ENCODE measurements at places on chromosomes 2 and 18. TPM values are rescaled to one million over a fixed set of nuclear protein-coding genes. Genes with fewer than 3 reads are reported as not detected.

The CENPA gene
- total RNA-seq, result 26.9 TPM

The GREB1L gene
- not detected for total RNA-seq

The IL36B gene
- not detected for total RNA-seq

The TAF4B gene
- total RNA-seq, result 7.8 TPM

The DYSF gene
- total RNA-seq, result not detected

The TXNDC2 gene
- not detected for total RNA-seq

DNA sequence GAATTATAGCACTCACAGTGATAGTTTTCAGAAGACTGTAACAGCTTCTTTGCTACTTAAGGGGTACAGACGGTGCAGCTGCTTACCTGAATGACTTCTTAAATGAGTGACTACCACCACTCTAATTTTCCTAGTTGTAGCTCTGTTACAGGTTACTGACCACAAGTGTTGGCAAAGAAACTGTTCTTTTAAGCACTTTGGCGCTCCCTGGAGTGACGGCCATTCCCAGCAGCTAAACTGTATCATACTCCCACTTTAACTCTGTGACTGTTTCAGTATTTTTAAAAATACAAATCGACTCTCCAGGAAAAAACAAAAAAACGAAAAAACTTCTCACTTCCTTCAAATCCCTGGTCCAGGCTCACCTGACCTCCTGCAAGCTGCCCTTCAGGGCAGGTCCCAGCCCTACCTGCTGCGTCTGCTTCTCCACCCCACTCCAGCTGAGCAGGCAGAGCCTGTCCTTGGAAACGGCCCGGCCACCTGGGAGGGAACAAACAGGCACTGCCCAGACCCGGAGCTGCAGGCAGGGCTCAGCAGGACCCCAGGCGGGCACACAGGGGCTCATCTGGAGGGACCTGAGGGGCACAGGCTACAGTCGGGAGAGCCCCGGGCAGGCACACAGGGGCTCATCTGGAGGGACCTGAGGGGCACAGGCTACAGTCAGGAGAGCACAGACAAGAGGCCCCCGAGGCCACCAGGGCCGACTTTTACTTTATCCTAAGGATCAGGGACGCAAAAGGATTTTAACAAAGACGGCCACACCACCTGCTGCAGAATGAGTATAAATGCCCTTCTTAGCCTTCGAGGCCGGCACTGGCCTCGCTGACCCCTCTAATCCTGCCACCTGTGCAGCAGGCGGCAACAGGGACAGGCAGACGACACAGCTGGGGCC lies 24.5 kb downstream of the SLC66A2 start:
- no peak for DNase-seq

- no peak for DNase-seq
These were observed 124.5 kb downstream of the PMAIP1 start for GRCh38 chr18:60024345-60024744.

DNA sequence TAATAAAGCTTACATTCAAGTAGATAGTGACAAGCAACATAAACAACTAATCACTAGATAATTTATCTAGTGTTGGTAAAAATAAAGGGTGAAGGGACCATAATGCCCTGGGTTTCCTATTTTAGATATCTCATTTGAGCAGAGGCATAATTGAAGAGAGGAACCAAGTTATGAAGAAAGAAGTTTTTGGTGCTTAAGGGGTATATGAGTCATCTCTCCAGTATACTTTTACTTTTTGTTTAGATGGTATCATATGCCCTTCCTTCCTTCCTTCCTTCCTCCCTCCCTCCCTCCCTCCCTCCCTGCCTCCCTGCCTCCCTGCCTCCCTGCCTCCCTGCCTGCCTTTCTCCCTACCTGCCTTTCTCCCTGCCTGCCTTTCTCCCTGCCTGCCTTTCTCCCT lies 1053.5 kb upstream of the CELF4 start:
- no peak for DNase-seq

GRCh38 chr18:79786786-79787526 lies 10.8 kb upstream of the KCNG2 start:
- DNase-seq, result no peak

GRCh38 chr2:31349160-31349559 lies 65.4 kb downstream of the XDH start:
- no peak for DNase-seq

- DNase-seq, result no peak
These were observed 53.1 kb downstream of the CAB39 start for GRCh38 chr2:230765611-230766300.

- peak; percentile 20 for DNase-seq
These were observed 148.9 kb downstream of the ZEB2 start for GRCh38 chr2:144370937-144371584.

- no peak for DNase-seq
These were observed 62.3 kb upstream of the NYAP2 start for GRCh38 chr2:225337183-225337582.

- DNase-seq, result no peak
These were observed 77.0 kb downstream of the VSNL1 start for GRCh38 chr2:17617516-17617915.

DNA sequence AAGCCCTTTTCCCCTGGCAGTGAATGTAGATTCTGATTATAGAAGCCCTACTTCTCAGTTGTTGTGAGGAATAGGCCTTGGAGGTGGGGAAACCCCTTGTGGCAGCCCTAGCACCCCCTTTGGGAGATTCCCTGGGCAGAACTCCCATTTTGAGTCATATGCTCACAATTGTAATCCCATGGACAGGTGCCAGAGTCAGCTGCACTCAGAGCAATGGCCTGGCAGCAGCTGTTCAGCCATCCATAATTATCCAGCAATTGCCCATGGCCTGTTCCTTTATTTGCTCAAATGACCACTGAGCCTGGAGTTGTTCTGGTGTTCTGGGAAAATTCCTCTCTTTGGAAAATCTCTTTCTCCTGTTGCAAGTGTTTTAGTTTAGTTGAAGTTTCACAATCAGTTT lies 71.7 kb downstream of the PTRHD1 start:
- DNase-seq, result no peak

DNA sequence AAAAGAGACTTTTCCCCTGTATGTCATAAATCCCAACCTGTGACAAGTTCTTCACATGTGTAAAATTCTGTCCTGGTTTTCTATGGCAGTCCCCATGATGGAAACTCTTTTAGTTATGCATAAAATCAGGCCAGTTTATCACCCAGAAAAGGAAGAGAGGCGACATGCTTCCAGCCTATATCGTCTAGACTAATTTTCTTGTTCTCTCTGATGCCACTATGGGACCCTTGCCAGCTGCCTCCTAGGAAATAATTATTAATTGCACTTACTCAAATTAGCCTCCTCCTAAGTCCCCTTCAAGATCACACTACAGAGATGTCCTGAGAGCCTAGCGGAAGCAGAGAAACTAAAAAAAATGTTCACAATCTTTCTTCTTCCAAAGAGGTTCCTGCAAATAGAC lies 722.4 kb downstream of the NRXN1 start:
- no peak for DNase-seq

GRCh38 chr2:42904576-42904876 lies 112.1 kb upstream of the HAAO start:
- no peak for DNase-seq

- DNase-seq, result no peak
These were observed at the start of gene ARHGAP15 for GRCh38 chr2:143128681-143129580. TSS of gene ARHGAP15 (plus strand) at chr2:143129419.

GRCh38 chr2:144745424-144745823 lies 225.5 kb upstream of the ZEB2 start:
- DNase-seq, result no peak

DNA sequence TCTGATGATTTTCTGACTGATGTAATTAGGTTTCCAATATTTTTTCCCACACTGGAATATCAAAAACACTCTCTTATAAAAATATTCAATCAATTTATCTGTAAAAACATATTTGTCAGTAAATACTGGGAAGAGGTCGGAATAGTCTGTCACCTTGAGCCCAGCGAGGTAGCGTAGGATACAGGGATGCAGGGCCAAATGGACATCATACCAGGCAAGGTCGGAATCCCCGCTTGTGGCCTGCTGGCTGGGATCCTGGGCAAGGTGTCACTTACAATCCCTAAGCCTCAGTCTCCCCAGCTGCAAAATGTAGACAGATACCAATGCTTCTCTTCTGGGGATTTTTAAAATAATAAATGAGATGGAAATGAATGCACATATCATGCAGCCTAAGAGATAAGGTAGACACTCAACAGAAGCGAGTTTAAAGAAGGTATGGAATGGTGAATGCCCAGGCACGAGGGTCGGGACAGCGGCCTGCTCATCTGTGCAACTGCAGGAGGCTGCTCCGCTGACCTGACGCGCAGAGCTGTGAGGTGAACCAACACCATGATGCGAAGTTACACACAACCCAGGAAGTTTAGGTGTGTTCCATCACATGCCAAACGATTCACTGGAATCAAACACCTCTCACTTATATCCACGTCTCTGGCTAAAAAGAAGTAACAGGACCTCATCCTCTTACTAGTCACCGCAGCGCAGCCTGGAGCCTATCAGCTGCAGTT lies 98.2 kb downstream of the EIPR1 start:
- DNase-seq, result no peak

DNA sequence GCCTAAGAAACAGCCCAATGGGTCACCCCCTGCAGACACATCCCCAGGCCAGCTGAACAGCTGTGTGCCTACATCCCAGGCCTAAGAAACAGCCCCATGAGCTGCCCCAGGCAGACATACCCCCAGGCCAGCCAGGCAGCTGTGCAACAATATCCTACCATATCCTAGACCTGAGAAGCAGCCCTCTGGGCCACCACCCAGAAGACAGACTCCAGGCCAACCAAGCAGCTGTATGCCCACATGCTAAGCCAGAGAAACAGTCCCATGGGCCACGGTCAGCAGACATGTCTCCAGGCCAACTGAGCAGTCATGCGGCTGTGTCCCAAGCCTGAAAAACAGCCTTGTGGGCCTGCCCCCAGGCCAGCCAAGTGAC lies 205.5 kb downstream of the ATAD2B start:
- DNase-seq, result no peak

DNA sequence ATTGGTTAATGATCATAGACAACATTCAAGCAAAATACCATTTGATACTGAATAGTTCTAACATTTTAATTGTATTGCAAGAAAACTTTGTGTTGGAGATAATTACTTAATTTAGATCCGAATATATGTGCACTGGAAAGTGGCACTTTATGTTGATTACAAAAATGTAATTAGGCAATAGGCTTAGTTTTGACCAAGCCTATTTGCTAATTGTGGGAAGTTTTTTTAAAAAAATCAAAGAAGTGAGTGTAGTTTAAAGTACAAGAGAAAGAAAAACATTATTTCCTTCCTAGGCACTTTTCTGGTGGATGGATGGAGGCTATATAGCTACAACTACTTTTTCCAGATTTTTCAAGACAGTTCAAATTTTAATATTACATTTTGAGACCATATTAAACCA lies 18.3 kb upstream of the PELI1 start:
- no peak for DNase-seq

DNA sequence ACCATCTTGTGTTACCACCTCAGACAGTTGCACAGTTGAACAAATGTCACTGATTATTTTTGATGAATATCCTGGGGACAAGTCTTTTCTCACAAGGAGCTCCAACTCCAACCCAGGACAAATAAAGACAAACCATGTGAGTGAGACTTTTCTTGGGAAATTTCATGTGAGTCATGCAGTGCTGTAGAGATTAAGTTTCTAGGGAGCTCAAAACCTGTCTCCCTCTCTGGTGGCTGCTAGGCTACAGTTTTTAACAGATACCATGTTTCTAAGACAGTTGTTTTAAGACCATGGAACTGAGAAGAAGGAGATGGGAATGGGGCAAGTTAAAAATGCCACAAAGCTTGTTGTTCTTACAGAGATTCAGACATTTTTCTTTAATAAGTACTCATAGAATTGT lies 255.5 kb downstream of the RIT2 start:
- DNase-seq, result no peak

DNA sequence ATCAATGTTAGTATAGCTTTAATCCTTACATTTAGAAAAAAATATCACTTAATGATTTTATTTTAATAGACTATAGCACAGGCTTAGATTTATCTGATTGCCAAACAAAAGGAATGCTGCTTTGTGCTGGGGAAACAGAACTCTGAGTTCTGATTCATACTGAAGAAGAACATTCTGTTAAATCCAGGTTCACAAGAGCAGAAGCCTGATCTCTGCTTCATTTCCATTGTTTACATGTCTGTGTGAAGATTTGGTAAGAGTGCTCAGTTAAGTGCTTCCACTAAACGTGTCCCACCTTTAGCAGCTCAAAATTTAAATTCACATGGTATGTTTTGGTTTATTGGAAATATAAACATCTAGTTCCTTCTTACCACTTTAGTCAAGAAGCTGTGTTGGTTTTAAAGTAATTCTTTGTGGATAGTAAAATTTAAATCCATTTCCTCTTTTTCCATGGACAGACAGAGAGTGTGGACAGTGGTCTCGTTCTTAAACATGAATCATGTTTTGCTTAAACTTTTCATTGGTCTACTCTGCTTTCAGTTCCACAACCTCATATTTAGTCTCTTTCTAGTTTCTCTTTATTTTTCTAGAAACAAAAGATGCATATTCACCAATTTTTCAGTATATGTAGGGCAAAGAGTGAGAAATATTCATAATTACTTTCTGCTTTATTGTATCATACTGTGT lies 59.1 kb downstream of the NYAP2 start:
- DNase-seq, result no peak

DNA sequence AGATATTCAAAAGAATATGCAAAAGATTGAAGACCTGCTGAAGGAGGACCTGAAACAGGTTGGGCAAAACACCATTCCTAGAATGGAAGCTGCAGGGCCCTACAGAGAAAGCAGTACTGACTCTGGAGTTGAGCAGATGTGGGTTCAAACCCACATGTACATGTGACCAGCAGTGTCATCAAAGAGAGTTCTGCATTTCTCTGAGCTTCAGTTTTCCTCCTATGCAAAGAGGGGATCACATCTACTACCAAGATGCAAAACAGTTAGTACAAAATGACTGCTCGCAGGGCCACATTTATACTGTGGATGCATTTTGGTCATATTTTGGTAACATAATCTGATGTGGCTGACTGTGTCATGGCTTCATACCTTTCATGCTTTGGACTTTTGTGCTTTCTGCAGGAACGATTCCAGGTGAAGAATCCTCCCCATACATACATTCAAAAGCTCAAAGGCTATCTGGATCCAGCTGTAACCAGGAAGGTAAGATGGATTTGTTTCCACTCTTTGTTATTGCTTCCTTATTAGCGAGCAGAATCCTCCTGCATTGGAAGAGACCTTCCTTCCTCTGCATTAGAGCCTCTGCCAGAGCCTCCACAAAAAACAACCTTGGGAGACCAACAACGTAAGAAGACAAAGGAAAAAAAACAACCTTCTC lies 174.8 kb downstream of the PRPF40A start:
- DNase-seq, result no peak

- DNase-seq, result no peak
These were observed 64.1 kb upstream of the GPC1 start for GRCh38 chr2:240371129-240372000.

Measured in HT-29 (cell line).